ENCODE measurements at places on chromosomes 6 and 20. TPM values are rescaled to one million over a fixed set of nuclear protein-coding genes. Genes with fewer than 3 reads are reported as not detected.

- DNase-seq = no peak
These were observed 7.6 kb upstream of the ITCH start for GRCh38 chr20:34355427-34355826.

Gene CGA
- not detected for polyA plus RNA-seq

Gene KHDRBS2
- polyA plus RNA-seq = 2.0 TPM

Gene WFDC5
- polyA plus RNA-seq = not detected

Gene CST4
- polyA plus RNA-seq = not detected

All from renal pelvis (tissue), 12 donors.